Stimulated activated CD8-positive, alpha-beta memory T cell treated with anti-CD3 and anti-CD28 coated beads, Interleukin-4, amount 100 ng/mL, for 48 hours (primary cell): ENCODE measurements at places on chromosomes 1 and 21.

DNA sequence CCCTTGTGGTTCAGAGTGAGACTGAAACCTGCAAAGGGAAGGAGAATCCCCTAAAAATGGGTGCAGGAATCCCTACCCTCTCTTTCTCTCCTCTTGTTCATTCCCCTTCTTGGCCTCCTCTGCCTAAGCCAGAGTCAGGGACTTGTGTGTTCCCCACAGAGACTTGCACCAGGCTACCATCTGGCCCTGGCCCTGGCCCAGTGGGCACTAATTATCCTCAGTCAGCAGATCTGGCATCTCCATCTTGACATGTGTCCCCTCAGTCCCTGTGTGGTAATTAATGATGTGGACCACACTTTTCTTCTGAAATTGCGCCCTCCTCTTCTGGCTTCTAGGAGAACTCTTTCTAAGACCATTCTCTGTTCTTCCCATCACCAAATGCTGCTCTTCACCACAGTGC lies 354.4 kb downstream of the SETD4 start:
- no peak for DNase-seq

GRCh38 chr1:172719694-172720138 lies 60.8 kb downstream of the FASLG start:
- DNase-seq, result no peak

GRCh38 chr21:15772654-15773053 lies 42.9 kb downstream of the USP25 start:
- no peak for DNase-seq

- no peak for DNase-seq
Observed at GRCh38 chr1:29912425-29912824, 676.1 kb downstream of the PTPRU start.

- peak; percentile 86 for DNase-seq
Observed at GRCh38 chr1:2555634-2556276, 416 bp upstream of the TNFRSF14 start.

- DNase-seq, result no peak
Observed at GRCh38 chr1:224435318-224435763, 744 bp upstream of the WDR26 start.

- no peak for DNase-seq
Observed at GRCh38 chr1:165303386-165303785, 53.1 kb downstream of the LMX1A start.

DNA sequence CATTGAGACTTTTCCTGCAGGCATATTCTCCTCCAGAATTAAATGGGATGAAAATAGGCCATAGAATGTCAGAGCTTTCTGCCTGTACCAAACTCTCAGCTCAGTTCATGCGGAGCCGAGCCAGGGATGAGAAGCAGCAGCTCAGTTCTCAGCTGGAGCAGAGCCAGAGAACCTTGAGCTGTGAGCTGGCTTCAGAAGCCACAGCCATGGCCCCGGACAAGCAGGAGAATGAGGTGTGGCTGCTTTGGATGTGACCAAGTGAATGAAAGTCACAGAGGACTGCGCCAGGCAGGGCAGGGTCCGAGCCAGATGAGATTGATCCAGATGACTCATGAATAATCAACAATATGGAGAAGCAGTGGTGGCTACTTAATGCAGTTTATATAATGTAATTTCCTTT lies 633.8 kb downstream of the NCAM2 start:
- no peak for DNase-seq

DNA sequence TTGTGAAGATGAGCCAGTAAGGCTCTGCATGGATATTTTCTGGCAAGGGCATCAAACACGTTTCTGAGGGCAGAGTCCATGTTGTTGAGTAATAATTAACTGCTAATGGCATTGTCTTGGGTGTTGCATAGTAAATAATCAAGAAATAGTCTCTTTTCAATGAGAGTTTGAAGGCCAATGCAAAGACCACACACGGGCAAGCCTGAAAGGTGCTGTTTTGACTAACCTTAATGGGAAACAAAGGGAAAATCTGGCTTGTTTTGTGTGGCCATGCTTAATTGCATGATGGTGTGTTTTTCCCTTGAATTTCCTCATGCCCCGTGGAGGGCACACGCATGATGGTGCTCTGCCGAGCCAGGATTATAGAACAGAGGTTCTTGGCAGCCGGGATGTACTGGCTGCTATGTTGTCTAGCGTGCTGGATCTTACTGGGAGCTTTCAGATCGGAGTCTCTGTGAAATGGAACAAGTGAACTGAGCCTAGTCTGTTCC lies 127.6 kb downstream of the NOS1AP start:
- DNase-seq, result no peak
